ENCODE measurements at places on chromosomes 2 and 18.

- no peak for DNase-seq
These were observed 150.0 kb downstream of the NEDD4L start for GRCh38 chr18:58194028-58194427.

DNA sequence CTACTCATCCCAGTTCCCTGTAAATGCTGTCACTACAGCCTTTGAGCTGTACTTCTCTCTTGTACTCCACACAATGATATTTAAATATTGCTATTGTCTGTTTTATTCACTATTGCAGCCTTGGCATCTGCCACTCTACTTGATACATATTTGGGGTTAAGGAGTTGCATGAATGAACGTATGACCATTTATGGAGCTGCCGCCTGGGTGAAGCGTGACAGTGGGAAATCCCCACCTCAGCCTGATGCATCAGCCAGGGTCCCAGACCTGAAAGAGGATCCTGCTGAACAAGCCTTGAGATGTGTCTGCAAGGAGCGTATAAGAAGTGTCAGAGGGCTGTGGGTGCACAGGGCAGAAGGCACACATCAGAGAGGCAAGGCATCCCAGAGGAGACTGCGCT lies 39.1 kb downstream of the MRPL35 start:
- peak; percentile 5 for DNase-seq

- no peak for DNase-seq
These were observed 71.1 kb downstream of the ANKRD44 start for GRCh38 chr2:197239434-197239833.

DNA sequence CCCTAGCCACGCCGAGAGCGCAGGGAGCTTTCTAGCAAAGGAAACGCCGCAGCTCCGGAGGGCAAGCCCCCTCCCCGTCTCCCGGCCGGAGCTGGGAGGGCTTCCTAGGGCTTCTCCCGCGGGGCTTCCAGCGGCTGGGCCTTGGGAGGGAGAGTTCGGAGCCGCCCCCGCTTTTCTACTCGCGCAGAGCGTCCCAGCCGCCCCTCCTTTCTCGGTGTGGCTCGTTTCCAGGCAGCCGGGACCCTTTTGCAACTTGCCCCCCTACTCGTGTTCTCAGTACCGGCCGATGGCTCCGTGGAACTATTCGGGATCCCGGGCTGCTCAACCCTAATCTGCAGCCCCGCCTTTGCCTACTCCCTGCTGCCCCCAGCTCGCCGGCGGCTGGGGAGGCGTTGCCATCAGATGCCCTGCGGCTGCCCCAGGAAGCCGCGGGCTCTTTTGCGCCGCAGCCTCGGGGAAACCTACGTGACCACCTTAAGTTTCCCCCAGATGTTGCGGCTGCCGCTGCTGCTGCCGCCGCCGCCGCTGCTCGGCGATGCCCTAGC lies 1.5 kb upstream of the NR4A2 start:
- peak; percentile 85 for DNase-seq

DNA sequence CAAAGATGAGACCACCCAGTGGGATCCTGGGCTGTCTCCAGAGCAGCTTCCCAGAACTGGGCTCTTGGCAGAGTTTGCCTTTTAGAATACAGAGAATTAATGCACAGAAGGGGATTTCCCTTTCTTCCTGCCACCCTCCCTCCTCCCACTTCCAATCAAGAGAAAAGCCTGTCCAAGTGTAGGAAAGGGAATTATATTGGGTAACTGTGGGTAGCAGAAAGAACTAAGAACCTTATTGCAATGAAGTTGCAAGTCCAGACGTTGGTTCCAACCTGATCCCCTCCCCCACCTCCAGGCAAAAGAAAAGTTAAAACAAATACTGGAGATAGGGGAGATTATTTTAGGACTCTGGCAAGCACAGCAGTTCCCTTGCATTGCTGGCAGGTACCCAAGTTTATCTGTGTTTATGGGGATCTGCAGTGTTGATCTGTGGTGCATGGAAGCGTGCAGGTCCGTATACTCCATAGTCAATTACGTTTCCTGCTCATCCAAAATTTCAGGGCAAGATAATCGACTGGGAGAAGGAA lies 114.3 kb downstream of the PRKCE start:
- no peak for DNase-seq

- DNase-seq = no peak
These were observed 187.5 kb upstream of the MC4R start for GRCh38 chr18:60560071-60560470.

GRCh38 chr18:7754258-7754657 lies 187.1 kb downstream of the PTPRM start:
- DNase-seq = no peak

DNA sequence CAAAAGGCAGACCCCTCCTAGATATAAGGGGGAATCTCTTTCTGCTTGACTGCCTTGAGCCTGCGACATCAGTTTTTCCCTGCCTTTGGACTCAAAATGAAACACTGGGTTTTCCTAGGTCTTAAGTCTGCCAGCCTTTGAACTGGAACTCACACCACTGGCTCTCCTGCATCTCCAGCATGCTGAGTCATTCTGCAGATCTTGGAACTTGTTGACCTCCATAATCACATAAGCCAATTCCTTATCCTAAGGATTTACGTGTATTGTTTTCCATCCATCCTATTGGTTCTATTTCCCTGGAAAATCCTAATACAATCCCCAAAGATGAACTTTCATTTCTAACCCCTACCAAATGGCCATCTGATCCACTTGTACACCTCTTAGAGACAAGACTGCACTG lies 88.0 kb downstream of the AFF3 start:
- DNase-seq = no peak

GRCh38 chr2:240722796-240723735 lies 31.4 kb downstream of the AQP12A start:
- DNase-seq = no peak

- DNase-seq = no peak
These were observed 54.0 kb downstream of the HRH4 start for GRCh38 chr18:24514439-24514838.

GRCh38 chr2:117557626-117558025 lies 256.9 kb upstream of the DDX18 start:
- DNase-seq = no peak

DNA sequence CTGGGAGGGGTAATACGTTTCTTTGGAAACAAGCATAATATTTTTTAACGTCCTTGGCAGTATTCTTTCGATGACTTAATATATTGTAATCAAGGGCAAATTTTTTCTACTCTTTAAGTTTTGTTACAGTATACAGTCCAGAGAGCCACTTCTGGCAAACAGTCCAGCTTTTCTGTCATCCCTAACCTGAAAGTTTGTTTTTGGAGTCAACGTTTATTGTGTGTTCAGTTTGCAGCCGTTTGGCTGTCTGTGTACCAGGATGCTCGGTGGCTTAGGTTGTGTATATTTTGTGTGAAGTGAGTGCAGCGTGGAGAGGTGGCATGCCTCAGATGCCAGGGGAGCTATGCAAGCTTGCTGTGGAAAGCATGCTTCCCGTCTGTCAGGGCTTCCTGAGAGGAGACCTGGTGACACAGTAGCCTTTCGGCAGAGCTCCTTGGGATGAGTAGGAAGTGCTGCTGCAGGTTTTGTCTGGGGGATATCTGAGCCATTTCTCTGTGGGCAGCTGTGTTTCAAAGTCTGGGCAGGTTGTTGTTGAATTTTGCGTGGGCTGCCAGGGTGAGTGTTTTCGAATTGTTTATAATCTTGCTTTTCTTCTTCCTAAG lies 14.7 kb downstream of the MAP3K20 start:
- DNase-seq = peak; percentile 50

DNA sequence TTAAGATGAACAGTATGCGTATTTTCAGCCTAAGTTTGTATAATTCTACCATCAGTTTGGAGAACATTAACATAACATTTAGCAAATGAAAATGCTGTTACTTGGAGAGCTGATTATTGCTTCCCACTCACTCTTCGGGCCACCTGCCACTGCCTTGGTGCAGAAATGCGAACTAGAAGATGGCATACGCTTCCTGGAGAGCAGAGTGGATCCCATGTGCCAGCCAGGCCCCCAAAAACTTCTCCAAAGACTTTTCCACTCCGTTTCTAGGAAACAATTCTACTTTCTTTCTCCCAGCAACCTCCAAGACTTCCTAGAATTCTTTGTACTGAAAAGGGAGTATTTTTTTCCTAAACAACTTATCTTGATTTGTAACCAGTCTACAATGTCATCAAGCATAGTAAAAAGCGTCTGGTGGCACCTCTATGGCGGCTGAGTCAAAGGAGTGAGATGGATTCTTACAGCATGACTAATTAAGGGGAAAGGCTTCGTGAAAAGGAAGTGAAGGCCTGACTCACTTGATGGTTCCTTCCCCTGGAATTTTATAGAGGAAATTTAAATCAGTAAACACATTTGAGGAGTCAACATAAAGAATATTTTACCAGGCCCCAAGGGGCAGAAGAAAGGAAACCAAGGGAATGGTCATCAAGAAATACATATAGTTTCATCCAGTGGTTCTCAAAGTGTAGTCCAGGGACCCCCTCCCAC lies 36.6 kb downstream of the FEZ2 start:
- no peak for DNase-seq

DNA sequence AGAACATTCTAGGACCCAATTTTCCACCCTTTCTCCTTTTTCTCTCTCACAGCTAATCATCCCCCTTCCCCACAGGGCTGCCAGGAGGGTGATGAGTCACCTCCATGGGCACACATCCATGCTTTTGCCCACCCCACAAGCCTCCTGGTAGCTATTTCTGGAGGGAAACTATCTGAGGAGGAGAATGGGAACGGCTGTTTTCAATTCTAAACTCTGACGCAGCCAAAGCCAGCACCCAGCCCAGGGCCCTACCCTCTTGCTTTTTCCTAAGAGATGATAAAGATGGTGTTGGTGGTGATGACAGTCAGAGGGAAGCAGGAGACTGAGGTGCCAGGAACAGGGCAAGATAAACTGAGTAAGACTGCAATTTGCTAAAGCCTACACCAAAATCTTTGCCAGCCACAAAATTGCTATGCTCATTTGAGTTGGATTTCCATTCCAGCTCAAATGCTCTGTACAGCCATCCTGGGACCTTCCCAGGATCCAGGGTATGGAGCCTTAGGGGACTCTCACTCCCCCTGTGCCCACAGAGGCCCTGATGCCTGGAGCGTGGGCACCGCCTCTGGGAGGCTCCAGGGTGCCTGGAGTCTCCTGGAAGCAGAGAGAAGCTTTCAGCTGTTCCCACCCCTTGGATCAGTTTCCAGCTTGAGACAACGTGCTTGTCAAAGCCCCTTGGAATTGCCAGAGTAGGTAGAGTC lies 62.0 kb upstream of the FZD7 start:
- DNase-seq = no peak

- peak; percentile 73 for DNase-seq
These were observed 86.7 kb downstream of the C18orf54 start for GRCh38 chr18:54444319-54444914.

GRCh38 chr2:176494949-176495353 lies 225.7 kb downstream of the MTX2 start:
- DNase-seq = no peak
